HL-60 (cell line): ENCODE measurements at places on chromosomes 13 and 19.

DNA sequence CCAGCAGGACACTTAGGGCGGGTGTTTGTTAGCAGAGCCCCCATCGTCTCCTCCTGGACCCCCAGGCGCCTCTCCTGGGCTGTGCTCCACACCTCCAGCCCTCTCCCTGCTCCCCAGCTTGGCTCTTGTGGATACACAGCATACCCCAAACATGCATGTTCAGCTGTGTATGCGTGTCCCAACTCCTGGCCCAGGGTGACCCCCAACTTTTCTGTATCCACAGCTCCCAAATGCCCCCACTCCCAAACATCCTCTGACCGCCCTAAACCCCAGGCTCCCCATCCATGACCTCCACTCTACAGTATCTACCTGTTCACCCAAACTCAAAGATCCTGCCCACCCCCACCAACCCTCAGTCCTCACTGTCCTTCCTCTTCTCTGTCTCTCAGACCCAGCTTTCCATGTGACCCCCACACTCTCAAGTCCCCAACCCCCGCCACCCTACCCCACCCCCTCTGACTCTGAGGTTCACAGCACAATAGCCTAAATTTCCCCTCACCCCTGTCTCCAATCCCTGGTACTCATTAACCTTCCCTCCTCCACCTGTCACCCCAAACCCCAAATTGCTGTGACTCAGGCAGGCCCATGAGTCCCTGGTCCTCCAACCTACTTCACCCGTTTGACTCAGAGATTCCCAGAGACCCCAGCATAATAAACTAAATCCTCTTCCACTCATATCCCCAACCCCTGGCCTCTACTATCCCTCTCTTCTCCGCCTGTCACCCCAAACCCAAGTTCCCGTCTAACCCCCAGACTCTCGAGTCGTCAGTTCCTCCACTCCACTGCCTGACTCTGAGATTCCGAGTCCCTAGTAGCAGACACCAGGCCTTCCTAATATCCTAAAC lies 968 bp downstream of the UBE2M start:
- no peak for DNase-seq

DNA sequence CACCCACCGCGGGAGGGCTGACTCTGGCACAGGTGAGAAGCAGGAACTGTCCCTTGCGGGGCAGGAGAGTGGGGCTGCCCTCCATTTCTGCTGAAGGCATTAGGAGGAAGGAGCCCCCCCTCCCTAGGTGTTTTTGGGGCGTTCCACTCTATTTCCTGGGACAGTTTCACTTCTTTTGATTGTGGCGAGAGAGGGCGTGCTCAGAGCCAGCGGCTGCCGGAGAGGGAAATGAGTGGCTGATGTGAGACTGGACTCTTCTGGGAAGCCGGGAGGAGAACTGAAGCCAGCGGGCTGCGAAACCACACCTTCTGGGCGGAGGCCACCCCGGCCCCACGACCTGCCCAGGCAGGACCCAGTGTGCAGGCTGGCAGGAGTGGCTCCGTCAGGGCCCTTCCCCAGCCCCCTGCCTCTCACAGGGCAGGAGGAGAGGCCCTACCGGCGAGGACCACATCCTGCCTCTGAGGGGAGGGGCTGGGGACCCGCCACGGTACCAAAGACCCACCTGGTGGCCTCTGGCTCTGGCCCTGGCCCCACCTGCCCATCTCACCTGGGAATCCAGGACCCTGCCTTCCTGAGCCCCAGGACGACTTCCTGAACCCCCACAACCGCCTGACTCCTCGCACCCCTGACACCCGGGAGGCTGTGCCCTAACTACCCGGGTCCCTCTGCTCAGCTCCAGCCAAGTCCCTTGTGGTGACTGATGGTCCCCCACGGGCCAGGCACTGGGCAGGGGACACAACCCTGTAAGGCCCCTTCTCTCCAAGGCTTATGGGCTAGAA lies 25.9 kb downstream of the MPND start:
- peak; percentile 23 for DNase-seq

- no peak for DNase-seq
Observed at GRCh38 chr19:39193803-39194202, 3.0 kb upstream of the NCCRP1 start.

GRCh38 chr19:937259-937694 lies 11.4 kb downstream of the ARID3A start:
- DNase-seq, result peak; percentile 52

GRCh38 chr13:30779608-30780007 lies 44.3 kb downstream of the ALOX5AP start:
- DNase-seq, result no peak

GRCh38 chr19:4980838-4981680 lies 12.1 kb downstream of the KDM4B start:
- no peak for DNase-seq

GRCh38 chr19:2495130-2495641 lies 19.3 kb downstream of the GADD45B start:
- peak; percentile 16 for DNase-seq

GRCh38 chr13:48775804-48776203 lies 122.1 kb downstream of the CYSLTR2 start:
- DNase-seq, result no peak

- DNase-seq, result no peak
Observed at GRCh38 chr19:18109733-18110608, 12.4 kb downstream of the MAST3 start.

- no peak for DNase-seq
Observed at GRCh38 chr13:98575009-98575903, 1.7 kb downstream of the STK24 start.

GRCh38 chr13:21104199-21105019 lies 43.0 kb upstream of the LATS2 start:
- DNase-seq, result no peak

DNA sequence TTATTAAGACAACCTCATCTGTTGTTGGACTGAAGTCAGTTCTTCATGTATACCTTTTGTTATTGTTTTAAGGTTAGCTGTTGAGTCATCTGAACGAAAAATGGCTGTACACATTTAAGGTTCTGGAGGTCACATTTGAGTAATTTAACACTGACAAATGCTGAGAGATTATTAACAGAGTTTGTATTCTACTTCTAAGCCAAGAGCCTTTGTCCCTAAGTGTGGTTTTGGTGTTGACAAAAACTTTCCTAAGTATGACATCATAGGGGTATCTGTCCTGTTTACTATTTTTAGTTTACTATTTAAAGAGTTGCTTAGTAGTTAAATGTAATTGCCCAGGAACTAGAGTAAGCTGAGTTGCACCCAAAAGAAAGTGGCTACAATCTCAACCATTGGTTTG lies 71.9 kb downstream of the CDK8 start:
- DNase-seq, result no peak

DNA sequence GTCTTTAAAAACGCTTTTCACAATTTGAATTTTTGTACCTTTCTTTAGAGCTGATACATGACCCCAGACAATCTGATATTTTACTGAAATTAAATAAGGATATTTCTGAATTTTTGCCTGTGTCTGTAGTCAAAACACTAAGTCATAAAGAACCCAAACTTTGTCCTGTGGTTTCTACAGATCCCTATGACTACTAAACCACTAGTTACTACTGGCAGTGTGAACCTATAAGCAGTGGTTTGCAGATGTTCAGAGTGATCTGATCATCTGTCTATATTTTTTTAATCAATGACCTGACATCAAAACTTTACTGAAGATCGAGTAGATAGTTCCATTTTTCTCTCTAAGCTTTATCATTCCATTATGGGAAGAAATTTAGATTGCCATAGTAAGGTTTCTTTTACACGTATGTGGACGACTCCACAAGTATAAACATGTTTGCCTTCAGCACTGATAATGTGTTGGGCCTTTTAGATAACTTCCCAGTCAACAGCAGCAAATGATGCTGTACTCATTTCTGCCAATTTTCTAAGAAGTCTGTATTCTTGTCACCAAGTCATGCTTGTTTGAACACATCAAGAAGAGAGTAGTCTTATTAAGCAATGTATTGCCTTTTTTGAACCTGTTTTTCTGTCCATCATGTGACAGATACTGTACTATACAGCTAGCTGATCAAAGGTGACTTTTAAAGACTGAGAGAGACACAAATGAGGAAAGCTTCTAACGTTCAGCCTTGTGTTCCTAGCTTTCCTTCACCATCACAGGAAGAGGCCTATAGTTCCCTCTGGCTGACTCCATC lies 21.8 kb downstream of the POLR1D start:
- DNase-seq, result no peak

GRCh38 chr13:75636436-75637180 lies 478 bp downstream of the LMO7 start:
- no peak for DNase-seq

DNA sequence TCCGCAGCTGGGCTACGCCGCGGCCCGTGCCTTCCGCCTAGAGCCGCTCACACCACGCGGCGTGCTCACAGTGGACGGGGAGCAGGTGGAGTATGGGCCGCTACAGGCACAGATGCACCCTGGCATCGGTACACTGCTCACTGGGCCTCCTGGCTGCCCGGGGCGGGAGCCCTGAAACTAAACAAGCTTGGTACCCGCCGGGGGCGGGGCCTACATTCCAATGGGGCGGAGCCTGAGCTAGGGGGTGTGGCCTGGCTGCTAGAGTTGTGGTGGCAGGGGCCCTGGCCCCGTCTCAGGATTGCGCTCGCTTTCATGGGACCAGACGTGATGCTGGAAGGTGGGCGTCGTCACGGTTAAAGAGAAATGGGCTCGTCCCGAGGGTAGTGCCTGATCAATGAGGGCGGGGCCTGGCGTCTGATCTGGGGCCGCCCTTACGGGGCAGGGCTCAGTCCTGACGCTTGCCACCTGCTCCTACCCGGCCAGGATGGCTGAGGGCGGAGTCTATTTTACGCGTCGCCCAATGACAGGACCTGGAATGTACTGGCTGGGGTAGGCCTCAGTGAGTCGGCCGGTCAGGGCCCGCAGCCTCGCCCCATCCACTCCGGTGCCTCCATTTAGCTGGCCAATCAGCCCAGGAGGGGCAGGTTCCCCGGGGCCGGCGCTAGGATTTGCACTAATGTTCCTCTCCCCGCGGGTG lies 7.4 kb downstream of the DBP start:
- DNase-seq, result no peak

DNA sequence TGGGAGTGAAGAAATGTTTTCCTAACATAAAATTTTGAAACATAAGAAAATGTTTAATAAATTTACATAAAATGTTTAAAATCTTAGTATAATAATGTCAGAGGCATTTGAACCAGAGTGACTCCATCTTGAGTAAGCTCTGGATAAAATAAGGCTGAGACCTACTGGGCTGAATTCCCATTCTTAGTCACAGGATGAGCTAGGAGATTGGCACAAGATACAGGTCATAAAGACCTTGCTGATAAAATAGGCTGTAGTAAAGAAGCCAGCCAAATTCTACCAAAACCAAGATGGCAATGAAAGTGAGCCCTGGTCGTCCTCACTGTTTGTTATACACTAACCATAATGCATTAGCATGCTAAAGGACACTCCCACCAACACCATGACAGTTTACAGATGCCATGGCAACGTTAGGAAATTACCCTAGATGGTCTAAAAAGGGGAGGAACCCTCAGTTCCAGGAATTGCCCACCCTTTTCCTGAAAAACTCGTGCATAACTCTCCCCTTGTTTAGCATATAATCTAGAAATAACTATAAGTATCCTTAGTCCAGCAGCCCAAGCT lies 1184.0 kb downstream of the UQCRFS1 start:
- DNase-seq, result no peak

DNA sequence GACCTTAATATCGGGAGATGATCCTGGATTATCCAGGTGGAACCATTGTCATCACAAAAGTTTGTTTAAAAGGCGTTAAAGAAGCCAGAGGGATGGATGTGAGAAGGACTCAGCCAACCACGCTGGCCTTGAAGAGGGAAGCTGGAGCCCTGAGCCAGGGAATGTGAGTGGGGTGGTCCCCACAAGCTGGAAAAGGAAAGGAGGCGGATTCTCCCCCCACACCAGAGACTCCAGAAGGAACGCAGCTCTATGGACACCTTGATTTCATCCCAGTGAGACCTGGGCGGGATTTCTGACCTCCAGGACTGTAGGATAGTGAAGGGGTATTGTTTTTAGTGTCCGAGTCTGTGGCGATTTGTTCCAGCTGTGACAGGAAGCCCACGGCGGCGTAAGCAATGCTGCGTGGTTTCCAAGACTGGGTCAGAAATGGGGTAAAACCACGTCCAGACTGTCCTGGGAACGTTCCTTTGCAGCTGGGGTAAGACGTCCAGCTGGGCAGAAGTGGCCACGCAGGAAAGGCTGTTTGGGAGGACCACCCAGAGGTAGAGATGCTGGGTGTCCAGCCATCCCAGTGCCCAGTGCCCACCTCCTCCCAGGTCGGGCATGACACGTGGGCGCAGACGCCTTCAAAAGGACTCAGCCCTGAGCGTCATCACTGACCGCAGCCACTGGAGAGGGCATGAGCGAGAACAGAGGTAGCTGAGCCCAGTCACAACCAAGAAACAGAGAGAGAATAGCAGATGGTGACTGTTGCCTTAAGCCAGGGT lies 125.4 kb upstream of the USP29 start:
- no peak for DNase-seq

DNA sequence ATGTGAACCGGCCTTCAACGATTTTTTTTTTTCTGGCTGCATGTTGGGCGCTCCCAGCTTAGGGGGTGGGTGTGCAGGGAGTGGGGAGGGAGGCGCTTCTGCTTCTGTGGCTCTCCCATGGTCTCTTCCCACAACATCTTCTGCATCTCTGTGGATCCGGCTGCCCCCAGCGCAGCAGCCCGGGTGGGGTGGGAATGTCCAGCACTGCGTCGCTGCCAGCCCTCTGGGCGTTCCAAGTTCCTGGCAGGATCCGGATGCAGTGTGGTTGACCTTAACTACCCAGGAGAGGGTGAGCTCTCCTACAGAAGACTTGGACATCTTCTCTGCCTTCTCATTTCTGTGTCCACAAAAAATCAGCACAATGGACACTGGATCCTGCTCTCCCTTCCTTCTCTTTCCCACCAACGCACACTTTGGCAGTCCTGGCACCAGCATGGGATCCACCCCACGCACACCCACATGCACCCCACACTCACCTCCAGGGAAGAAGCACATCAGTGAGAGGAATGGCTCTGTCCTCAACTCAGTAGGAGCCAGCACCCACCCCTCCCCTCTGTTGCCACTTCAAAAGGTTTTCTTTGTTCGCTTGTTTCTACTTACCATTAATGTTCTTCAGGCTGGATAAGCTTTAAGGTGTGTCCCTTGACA lies 177.3 kb downstream of the COL4A1 start:
- DNase-seq, result no peak

DNA sequence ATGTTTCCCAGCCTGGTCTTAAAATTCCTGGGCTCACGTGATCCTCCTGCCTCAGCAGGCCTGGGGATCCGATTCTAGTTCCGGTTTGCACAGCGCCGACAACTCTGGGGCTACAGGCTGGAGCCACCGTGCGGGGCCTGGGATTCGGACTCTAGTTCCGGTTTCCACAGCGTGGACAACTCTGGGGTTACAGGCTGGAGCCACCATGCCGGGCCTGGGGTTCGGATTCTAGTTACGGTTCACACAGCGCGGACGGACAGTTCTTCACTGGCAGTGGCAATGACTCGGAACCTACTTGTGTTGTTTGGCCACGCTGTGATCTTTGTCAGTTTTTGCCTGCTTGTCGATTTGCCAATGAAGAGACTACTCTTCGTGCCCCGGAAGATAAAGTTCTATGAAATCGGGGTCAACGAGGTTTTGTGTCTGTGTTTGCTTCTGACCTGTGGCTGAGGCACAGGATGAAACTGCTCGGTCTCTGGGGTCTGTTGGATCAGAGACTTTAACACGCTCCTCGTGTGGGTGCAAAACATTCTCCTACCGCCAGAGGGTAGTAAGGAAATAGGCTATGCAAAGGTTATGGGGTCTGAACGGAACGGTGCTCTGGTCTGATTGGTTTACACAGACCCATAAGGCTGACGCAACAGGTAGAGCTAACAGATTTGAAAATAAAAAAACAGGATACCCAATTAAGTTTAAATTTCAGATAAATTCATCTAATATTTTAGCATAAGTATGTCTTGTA lies 12.1 kb upstream of the ZSCAN1 start:
- DNase-seq, result no peak
